ENCODE measurements at places on chromosomes 4 and X.

DNA sequence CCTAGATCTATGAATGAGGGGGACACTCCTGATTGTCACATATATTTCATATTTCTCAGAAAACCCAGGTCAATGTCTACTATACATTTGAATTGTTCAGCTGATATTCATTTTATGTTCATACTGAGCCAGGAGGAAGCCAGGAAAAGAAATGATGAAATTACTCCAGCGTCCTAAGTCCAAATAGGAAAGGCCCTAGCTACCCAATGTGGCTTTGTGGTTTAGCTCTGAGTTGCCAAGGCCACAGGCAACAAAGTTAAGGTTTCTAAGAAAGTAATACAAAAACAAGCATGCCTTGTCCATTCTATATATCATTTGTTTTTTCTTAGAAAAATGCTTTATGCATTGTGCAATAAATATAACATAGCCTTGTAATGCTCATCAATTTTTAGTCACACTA is 4.5 kb upstream of the CSN2 start:
- DNase-seq, result no peak

DNA sequence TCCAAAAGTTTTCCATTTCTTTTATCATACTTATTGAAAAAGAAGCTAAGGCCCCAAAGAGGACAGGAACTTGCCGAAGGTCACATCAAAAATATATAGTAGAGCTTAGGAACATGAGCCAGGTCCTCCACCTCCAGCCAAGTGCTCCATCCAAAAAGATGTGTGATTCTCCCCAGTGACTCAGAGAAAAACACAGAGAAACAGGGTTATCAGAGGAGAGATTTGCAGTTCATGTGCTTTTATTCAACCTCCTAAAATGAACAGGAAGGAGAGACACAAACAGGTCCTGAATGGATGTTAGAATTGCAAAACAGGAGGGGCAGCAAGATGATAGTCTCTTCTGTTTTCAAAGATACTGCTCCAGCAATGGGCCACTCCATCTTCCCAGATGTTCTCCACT is 19.6 kb upstream of the FGF16 start:
- DNase-seq, result no peak

GRCh38 chrX:124488412-124489161 is 142.2 kb downstream of the SH2D1A start:
- no peak for DNase-seq

DNA sequence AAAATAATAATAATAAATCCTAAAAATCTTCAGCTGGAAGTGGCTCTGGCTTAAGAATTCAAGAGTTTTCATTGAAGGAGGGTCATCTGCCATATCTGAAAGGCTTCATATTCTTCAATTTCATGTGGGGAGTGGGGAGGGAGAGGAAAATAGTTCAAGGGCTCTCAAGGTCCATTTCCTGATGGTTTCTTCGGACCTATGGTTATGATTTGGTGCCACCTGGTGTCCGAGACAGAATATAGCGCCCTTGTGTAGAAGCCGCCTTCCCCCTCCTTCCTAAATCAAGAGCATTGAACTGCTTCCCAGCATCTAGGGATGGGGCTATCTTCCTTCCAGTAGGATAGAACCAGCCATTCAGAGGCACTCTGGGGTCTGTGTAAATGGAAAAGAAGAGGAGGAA is 34.3 kb downstream of the NLGN3 start:
- DNase-seq, result peak; percentile 55

- no peak for DNase-seq
These were observed 278.8 kb upstream of the GALNTL6 start for GRCh38 chr4:171534391-171534790.

DNA sequence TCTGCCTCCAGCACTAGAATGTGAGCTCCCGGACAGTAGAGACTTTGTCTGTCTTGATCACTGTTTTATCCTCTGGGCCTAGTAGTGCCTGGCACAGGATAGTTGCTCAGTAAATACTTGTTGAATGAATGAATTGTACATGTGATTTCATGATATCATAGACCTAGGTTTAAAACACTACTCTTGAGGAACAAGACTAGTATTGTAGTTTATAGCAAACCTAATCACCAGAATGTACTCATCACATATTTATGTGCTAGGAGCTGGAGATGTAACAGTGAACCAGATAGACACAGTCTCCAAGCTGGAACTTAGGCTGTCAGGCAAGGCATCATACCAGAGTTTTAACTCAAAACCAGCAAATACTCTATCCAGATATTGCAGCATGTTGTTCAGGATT is 23.5 kb downstream of the GAB3 start:
- no peak for DNase-seq

- DNase-seq, result no peak
These were observed 36.0 kb downstream of the FUNDC1 start for GRCh38 chrX:44506678-44507077.

GRCh38 chr4:135934026-135934425 is 1598.3 kb downstream of the PCDH18 start:
- no peak for DNase-seq

- no peak for DNase-seq
These were observed 44.9 kb upstream of the SMAD1 start for GRCh38 chr4:145436796-145437195.

Measured in CD14-positive monocyte (primary cell).